Ureter (tissue), 1 donor: ENCODE measurements at places on chromosomes 1 and 21.

DNA sequence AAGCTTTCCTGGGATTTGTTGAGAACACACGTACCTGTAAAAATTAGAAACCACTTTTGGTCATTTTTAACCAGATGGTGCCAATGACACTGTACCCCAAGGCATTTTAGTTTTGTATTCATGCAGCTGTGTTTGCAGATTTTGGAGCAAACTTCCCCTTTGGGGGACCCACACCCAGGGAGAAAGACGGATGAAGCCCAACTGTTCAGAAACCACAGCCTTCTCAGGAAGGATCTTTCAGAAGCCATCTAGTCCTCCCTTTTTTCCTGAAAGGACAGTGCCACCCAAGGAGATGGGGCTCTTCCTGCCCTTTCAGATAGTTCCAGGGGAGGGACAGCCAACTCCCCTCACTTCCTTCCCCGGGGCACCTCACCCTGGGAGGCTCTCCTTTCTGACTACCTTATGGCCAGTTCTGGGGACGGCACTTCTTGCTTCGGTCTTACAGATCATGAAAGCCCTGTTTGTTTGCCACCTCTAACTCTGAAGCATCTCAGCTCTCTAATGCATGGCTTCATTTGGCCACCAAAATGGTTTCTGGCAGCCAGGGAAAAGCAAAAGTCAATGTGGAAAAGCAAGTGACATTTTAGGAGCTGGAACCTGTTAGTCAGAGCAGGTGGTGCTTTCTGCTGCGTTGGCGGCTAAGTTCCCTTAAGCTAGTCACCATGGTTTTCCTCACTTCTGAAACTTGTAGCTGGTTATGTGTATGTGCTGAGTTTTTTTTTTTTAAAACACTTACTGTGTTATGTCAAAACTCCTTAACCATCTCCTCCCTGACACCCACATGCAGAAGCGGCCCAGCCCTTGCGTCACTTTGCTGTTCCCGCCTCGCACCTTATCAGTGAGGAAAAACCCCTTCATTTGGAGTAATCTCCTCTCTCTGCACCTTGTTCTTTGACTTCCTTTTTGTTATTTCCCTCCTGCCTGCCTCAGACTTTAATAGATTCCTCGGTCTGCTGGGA, 10.1 kb downstream of the TMCC2 start:
- no peak for DNase-seq

DNA sequence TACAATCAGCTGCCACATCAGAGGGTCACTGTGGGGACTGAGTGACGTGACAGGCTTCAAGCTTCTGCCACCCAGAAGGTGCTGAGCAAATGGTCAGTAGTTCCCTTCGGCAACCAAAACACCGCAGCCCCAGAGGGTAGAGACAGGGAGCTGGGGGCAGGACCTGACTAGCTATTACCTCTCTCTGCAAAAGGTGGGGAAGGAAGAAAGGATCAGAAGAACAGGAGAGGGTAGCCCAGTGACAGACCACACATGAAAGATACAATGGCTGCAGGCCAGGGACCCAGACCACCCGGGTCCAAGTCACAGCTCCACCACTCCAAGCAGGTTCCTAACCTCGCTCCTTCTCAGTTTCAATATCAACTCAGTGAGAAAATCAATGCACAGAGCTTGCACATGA, 377.1 kb downstream of the NPHP4 start:
- DNase-seq, result no peak

GRCh38 chr1:217622042-217622441, 8.8 kb downstream of the GPATCH2 start:
- no peak for DNase-seq

DNA sequence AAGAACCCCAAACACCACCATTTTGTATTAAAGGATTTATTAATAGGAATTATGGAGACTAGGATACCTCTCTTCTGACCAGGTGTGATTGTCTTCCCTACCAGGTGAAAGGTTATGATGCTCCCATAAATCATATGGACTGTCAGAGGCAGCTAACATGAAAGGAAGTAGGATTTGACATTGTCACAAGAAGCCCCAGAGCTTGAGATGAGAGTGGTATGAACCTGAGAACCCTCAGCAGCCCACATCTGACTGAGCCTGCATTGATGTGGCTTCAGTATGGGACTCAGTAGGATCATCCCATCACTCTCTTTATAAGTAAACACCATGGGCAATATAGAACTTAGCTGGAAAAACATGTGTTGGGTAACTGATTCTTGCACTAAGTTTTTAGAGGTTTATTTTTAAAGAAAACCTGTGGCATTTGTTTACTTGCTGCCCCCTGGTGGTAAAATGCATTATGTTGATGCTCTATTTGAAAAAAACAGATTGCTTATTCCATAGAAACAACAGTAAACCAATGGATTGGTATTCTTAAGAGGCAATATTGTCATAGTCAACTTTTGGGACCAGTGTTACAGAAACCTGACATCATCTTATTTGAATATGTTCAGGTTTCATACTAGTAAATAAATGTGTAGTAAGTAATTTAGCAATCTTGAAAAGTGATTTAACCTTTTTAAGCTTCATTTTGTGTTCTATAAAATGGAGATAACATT, 16.6 kb upstream of the CACYBP start:
- DNase-seq, result no peak

DNA sequence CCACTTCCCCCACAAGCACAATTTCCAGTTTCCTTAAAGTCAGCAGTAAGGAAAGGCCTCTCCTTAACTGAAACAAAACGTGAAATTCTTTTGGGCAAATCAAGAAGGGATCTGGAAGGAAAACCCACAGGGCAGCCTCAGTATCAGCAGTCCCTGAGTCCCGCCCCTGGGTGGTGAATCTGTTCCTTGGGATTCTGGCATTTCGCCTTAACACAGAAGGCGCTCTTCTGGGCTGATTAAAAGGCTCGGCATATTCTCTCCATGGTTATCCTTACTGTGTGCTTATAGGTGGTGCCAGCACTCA, 12.2 kb upstream of the RAB4A start:
- no peak for DNase-seq

DNA sequence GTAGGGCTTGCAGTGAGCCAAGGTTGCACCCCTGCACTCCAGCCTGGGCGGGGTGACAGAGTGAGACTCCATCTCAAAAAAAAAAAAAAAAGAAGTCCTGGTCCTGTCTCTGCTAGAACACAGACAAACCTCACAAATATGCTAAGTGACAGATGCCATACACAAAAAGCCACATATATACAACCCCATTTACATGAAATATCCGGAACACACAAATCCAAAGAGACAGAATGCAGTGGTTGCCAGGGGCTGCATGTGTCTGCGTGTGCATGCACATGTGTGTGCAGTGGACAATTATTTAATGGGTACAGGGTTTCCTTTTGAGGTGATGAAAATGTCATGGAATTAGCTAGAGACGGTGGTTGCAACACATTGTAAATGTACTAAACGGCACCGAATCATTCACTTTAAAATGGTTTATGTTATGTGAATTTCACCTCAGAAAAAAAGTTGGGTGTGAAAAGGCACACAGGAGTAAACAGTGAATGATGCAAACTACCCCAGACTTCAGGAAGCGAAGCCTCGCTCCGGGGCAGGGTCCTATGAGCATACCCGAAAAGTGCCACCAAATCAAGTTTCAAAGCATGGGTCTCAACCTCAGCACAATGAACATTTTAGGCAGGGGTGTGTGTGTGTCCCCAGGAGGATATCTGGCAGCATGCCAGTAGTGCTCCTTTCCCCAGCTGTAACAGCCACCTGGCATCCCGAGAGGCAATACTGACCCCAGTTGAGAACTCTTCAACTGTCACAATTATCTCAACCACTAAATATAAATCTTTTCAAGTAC, 48.3 kb downstream of the GNB1 start:
- no peak for DNase-seq

GRCh38 chr1:161791904-161792655, 26.0 kb downstream of the ATF6 start:
- DNase-seq, result no peak

- no peak for DNase-seq
Observed at GRCh38 chr1:160018347-160018746, 13.4 kb downstream of the PIGM start.

GRCh38 chr1:229841230-229841629, 215.2 kb downstream of the URB2 start:
- no peak for DNase-seq

DNA sequence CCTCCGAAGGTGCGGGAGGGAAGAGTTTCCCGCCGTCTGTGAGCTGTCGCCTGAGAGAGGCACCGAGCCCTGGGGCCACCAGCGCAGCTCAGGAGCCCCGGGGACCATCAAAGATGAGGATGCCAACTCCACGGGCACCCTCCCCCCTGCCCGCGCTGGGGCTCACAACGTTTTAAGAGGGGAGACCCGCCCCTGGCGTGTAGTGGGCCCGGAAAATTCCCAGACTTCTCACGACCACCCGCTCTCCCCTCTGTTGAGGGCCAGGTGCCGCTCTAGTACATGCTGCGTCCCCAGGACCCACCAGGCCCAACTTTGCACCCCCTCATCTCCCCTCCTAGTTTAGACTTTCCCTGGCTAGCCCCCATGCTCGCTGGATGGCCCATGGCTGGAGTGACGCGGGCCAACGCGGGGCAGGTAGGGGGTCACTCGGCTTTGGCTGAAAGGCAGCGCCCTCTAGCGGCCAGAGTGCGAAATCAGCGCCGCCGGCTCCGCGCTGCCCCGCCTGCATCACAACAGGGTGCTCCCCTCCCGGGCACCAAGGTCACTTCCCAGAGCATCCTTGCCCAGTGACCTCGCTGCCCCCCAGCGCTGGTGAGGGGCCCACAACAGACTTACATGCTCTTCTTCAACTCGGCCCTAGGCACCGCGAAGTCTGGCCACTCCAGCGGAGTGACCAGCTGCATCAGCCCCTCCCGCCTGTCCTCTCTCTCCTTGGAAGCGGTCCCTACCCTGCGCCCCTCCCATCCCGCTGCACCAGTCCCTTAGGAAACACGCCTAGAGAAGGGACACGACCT, 1.8 kb downstream of the CD160 start:
- peak; percentile 67 for DNase-seq

GRCh38 chr1:207318072-207318619, 3.3 kb upstream of the CD55 start:
- DNase-seq, result no peak

DNA sequence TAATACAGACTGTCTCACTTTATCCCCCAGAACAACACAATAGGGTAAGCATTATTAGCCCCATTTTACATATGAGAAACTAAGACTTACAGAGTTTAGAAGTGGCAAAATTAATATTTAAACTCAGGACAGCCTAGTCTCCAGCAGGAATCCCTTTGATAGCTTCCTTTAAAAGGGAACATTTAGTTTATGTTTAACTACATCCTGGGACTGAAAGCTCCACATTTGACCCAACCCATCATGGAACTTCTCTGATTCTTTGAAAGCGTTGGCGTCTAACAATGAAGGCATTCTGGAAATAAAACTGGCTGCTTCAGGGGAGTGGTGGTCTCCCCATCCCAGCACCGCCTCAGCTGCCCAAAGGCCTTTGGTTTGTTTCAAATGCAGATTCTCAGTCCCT, 250.6 kb upstream of the NFIA start:
- DNase-seq, result no peak

DNA sequence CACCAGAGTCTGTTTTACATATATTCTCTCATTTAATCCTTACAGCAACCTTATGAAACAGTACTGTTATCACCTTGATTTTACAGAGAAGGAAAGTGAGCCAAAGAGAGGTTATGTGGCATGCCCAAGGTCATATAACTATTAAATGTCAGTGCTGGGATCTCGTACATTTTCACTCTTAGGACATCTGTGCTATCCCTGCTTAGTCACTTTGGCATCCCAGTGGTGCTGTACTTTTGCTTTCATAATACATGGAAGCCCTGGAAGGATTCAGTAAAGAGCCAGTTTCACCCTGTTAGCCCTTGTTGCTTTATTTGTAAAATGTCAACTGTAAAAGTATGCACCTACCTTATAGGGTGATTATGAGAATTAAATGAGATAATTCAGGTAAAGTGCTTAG, 104.4 kb downstream of the NFIA start:
- DNase-seq, result no peak

- no peak for DNase-seq
Observed at GRCh38 chr1:206609229-206609991, 2.9 kb downstream of the EIF2D start.

- DNase-seq, result peak; percentile 67
Observed at GRCh38 chr1:46523496-46524353, 27.7 kb downstream of the KNCN start.

GRCh38 chr1:28507646-28508434, 2.0 kb downstream of the RCC1 start:
- DNase-seq, result no peak

DNA sequence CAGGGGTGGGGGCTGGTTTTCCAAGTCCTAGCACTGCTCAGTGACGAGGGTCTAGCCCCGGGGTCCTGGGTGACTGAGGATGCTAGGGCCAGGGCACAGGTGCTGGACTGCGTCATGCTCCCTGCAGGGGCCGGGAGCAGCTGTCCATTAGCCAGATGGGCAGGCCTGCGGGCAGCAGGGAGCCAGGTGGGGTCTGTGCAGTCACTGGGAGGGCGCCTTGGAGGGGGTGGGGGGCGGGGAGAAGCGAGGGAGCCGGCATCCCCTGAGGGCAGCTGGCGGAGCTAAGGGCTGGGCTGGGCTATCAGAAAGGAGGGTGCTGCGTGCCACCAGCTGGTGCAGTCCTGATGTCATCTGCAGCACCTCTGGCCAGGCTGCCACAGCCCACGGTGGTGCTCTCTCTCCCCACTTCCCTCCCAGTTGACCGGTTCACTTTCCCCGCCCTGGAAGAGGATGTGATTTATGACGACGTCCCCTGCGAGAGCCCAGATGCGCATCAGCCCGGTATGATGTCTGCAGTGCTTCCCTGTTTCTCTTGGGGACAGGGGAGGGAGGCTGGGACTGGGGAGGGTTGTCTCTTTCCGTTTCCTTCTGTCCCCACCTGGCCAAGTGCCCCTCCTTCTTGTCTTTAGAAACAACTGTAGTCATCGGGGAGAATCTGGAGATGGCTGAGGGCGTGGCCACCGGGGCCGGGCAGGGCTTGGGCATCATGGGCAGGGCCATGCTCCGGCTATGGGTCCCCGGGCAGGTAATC, 63.8 kb downstream of the ARHGEF10L start:
- no peak for DNase-seq

- DNase-seq, result no peak
Observed at GRCh38 chr1:75034376-75034775, 99.8 kb upstream of the LHX8 start.

GRCh38 chr1:221669441-221669840, 72.4 kb downstream of the DUSP10 start:
- DNase-seq, result no peak

DNA sequence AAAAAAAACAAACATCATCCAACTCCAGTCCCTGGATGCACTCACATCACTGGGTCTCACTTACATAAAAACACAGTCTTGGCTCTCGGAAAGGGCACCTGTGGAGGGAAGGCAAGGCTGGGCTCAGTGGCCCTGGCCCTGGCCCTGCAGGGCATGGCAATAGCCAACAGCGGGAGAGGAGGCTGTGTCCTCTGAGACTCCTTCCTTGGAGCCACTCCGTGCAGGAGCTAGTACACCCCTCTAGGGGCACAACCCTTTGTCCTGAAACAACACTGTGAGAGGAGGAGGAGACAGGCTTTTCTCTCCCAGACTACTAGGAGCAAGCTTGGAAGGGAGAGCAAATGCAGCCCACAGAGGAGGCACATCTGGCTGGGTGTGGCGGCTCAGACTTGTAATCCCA, 28.0 kb downstream of the URB1 start:
- no peak for DNase-seq

DNA sequence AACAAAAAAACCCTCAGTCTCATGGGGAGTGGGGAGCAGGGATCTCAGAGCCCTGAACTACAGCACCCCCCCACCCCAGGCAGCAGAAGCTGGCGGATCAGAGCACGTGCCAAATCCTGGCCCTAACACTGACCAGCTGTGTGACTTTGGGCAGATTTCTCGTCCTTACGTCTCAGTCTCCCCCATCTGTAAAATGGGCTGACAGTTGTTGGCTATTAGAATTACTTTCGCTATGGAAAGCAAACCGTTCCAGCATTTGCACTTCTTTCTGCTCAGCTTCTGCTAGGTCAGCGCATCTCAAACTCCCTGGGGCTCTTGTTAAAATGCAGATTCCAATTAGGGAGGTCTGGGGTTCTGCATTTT, 15.5 kb downstream of the TNFRSF8 start:
- DNase-seq, result no peak
